H4 (cell line): ENCODE measurements at places on chromosomes 11 and 22.

- peak; percentile 63 for DNase-seq
Measured at GRCh38 chr11:133927690-133928627, 28.8 kb downstream of the IGSF9B start.

DNA sequence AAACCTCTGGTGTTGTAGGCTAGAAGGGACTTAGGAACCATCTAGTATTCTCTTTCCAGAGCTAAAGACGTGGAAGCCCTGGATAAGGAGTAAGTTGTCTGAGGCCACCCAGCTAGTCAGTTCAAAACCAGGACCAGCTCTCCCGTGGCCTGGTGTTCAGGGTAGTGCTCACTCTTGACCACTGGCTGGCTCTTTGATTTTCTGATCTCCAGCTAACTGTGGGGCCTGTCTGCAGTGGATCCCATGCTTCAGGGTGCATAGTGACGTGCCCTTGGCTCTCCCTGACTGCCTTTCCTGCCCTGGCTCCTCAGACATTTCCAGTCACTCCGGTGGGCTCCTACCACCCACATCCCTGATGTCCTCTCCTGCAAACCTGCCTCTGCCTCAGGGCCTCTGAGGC lies 1.3 kb downstream of the CLMP start:
- no peak for DNase-seq

DNA sequence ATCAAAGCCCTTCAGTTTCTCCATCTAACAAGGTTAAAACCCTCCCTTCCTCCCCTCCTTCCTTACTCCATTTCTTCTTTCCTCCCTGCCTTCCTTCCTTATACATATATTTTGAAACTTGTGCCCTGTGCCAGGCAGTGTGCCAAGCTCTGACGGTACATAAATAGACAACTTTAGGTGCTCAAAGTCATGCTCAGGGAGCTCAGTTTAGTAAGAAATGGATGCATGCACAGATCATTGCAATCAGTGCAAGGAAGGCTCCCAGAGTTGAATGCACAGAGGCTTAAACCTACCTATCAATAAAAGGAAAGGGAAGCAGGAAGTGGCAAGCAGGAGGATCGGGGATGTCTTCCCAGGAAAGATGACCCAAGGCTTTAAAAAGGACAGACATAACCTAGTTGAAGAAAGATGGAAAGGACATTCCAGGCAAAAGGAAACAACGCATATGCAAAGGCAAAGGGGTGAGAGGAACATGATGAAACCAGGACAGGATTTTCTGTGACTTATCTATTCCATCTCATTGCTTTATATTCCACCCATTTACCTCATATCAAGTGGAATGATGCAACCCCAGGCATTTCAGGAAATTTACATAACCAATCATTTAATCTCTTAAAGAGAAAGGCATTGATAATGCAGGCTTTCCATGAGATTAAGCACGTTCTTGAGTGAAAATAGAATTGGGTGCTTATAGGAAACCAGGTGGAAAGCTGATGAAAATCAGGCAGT lies 13.2 kb downstream of the FZD4 start:
- DNase-seq: no peak

DNA sequence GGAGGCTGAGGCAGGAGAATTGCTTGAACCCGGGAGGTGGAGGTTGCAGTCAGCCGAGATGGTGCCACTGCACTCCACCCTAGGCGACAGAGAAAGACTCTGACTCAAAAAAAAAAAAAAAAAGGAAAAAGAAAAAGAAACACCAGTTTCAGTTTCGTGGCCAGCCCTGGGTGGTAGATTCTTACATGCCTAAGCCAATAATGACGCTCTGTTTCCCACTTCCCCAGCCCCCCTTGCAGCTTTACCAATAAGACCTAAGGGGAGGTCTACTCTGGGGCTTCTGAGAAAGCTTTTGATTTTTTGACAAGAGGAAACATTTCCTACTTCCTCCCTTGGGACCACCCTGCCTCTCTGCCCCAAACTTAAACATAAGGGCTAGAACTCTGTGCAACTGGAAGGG lies 30.0 kb upstream of the PTPRJ start:
- no peak for DNase-seq

DNA sequence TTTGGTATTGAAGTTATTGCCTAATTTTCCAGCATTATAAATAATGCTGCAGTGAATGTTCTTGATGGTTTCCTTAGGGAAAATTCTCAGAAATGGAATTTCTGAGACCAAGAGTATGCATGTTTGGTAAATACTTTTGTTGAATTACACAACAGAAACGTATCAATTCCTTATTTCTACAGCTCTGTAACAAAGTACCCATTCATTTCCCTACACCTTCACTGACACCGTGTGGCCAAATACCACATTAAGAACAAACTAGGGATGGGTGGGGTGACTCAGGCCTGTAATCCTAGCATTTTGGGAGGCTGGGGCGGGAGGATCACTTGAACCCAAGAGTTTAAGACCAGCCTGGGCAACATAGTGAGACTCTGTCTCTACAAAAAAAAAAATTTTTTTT lies 21.8 kb downstream of the MCAM start:
- DNase-seq: no peak
